ENCODE measurements at places on chromosomes 12 and 14. TPM values are rescaled to one million over a fixed set of nuclear protein-coding genes. Genes with fewer than 3 reads are reported as not detected.

GRCh38 chr14:98262566-98262965 lies 1009.4 kb downstream of the BCL11B start:
- no peaks in the 10 kb centered on the region for H3K4me1 ChIP-seq
- no peaks in the 10 kb centered on the region for H3K36me3 ChIP-seq
- peaks cover 2% of the 10 kb centered on the region for H3K27me3 ChIP-seq
- no peak for DNase-seq

- H3K4me1 ChIP-seq = no peaks in the 10 kb centered on the region
- H3K27ac ChIP-seq = no peak overlapping the region
- no peak overlapping the region for H3K4me3 ChIP-seq
- no peak for DNase-seq
- no peaks in the 10 kb centered on the region for H3K27me3 ChIP-seq
Observed at GRCh38 chr12:125983094-125983783, 918.0 kb downstream of the AACS start.

- H3K4me3 ChIP-seq = peak within 1 kb of the TSS; percentile 96
- H3K27ac ChIP-seq = peak within 1 kb of the TSS; percentile 99
- H3K36me3 ChIP-seq = peaks cover 37% of the 10 kb centered on the region
- H3K27me3 ChIP-seq = no peaks in the 10 kb centered on the region
- peak; percentile 82 for DNase-seq
Observed at GRCh38 chr12:57479376-57480115, at the start of gene ARHGAP9. TSS of gene ARHGAP9 (minus strand) at chr12:57479866. CDS start at chr12:57479406, 460 bp downstream.

Gene KRT78
- not detected for total RNA-seq

Gene CEBPE
- 0.50 TPM for total RNA-seq

- peak; percentile 78 for DNase-seq
- peak overlapping the region; percentile 96 for H3K27ac ChIP-seq
- H3K4me3 ChIP-seq = peak overlapping the region; percentile 75
- peaks cover 54% of the 10 kb centered on the region for H3K4me1 ChIP-seq
- peaks cover 2% of the 10 kb centered on the region for H3K36me3 ChIP-seq
Observed at GRCh38 chr12:108313606-108314351, 25.3 kb downstream of the CMKLR1 start.

Gene DACT1
- 0.58 TPM for total RNA-seq

Gene NOS1
- not detected for total RNA-seq

GRCh38 chr12:1922985-1923384 lies 4.5 kb upstream of the CACNA2D4 start:
- no peaks in the 10 kb centered on the region for H3K36me3 ChIP-seq
- DNase-seq = peak; percentile 15
- H3K27me3 ChIP-seq = peaks cover 13% of the 10 kb centered on the region

GRCh38 chr12:93060666-93061472 lies 131.8 kb upstream of the EEA1 start:
- H3K27ac ChIP-seq = peak overlapping the region; percentile 40
- no peaks in the 10 kb centered on the region for H3K36me3 ChIP-seq
- no peak overlapping the region for H3K4me3 ChIP-seq
- DNase-seq = no peak

Gene GCN1
- total RNA-seq = 109 TPM

- H3K4me3 ChIP-seq = no peak overlapping the region
- DNase-seq = no peak
- H3K27me3 ChIP-seq = no peaks in the 10 kb centered on the region
- H3K27ac ChIP-seq = no peak overlapping the region
- no peaks in the 10 kb centered on the region for H3K36me3 ChIP-seq
Observed at GRCh38 chr12:121857322-121858246, 1.1 kb downstream of the HPD start.

GRCh38 chr14:36130186-36130585 lies 46.3 kb downstream of the PTCSC3 start:
- H3K27me3 ChIP-seq = no peaks in the 10 kb centered on the region
- no peaks in the 10 kb centered on the region for H3K4me1 ChIP-seq
- H3K27ac ChIP-seq = no peak overlapping the region
- no peaks in the 10 kb centered on the region for H3K36me3 ChIP-seq
- DNase-seq = no peak

Gene P2RX2
- not detected for total RNA-seq

- H3K27me3 ChIP-seq = no peaks in the 10 kb centered on the region
- no peaks in the 10 kb centered on the region for H3K36me3 ChIP-seq
- no peak overlapping the region for H3K4me3 ChIP-seq
- no peak for DNase-seq
Observed at GRCh38 chr12:114588061-114588460, 95.9 kb downstream of the TBX3 start.

GRCh38 chr14:59221568-59221967 lies 33.1 kb downstream of the DAAM1 start:
- no peak overlapping the region for H3K4me3 ChIP-seq
- peaks cover 2% of the 10 kb centered on the region for H3K4me1 ChIP-seq
- no peaks in the 10 kb centered on the region for H3K36me3 ChIP-seq

Gene MEG3
- total RNA-seq = not detected

- peaks cover 44% of the 10 kb centered on the region for H3K4me1 ChIP-seq
- DNase-seq = no peak
- no peak overlapping the region for H3K4me3 ChIP-seq
- no peak overlapping the region for H3K27ac ChIP-seq
- peaks cover 12% of the 10 kb centered on the region for H3K36me3 ChIP-seq
- H3K27me3 ChIP-seq = no peaks in the 10 kb centered on the region
Observed at GRCh38 chr12:79926951-79927350, 7.9 kb downstream of the PPP1R12A start.

GRCh38 chr12:11497995-11498394 lies 102.6 kb upstream of the PRB2 start:
- no peak overlapping the region for H3K27ac ChIP-seq
- H3K4me1 ChIP-seq = peaks cover 5% of the 10 kb centered on the region
- H3K36me3 ChIP-seq = no peaks in the 10 kb centered on the region
- peaks cover 18% of the 10 kb centered on the region for H3K27me3 ChIP-seq
- no peak overlapping the region for H3K4me3 ChIP-seq

Gene ZNF140
- total RNA-seq = 14.1 TPM

- no peaks in the 10 kb centered on the region for H3K36me3 ChIP-seq
- peaks cover 15% of the 10 kb centered on the region for H3K4me1 ChIP-seq
- DNase-seq = peak; percentile 69
Observed at GRCh38 chr12:32273712-32274111, 125.6 kb upstream of the FGD4 start.

Gene HIP1R
- 36.2 TPM for total RNA-seq

Gene TMEM119
- total RNA-seq = not detected

DNA sequence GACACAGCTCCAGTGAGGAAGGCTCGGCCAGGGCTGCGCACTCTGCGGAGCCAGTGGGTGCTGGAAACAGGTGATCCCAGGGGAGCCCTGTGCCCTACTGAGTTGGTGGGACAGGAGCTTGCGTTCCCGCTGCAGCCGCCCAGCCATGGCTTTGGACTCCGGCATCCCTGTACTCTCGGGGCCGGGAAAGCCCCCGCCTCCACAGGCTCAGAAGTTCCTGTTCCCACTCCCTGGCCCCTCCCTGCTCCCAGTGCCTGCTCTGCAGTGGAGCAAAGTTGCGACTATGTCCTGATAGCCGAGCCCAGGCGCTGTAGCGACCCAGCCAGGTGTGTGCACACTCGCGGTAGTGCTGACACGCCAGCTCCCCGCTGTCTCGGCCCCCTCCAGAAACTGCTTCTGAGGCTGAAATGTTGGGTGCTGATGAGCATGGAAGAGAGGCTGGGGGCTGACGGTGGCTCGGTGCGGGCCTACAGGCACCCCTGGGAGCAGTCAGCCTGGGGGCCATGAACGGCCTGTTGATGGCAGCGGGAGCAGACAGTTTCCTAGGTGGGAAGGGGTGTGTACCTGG lies 344.6 kb upstream of the MGAT4C start:
- no peaks in the 10 kb centered on the region for H3K36me3 ChIP-seq
- no peaks in the 10 kb centered on the region for H3K4me1 ChIP-seq

Gene TCL1B
- not detected for total RNA-seq

DNA sequence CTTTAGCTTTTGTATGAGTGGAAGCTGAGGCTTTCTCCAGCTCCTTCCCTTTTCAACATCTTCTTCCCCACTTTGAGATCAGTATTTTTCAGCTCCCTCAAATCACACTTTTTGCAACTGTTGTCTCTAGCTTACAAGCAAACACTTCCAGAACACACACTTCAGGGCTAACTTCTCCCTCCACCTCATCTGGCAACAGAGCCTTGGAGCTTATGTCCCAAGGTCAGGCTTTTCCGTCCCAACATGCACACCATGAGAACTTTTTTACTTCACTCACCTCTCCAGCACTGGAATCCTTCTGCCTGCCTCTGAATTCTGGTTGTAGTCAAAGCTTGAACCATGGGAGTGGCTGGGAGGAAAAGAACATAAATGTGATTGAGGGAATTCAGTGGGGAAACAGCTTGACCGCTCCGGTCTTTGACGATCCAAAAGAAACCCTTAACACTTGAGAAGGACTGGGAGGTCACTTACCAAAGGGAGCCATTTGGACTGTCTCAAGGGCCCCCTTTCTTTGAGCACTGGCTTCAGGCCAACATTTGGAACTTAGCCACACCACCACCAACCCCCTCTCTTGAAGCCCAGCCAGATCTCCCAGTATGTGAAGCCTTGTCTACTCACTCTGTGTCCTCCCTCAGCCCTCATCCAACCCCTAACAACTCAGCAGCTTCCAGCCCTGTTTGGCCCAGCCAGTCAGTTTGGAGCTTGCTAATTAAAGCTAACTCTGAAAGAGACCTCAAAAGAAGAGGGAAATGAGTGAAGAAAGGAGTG lies 3.9 kb upstream of the BLOC1S1 start:
- peaks cover 3% of the 10 kb centered on the region for H3K36me3 ChIP-seq
- H3K4me1 ChIP-seq = peaks cover 33% of the 10 kb centered on the region
- no peak for DNase-seq
- H3K27me3 ChIP-seq = peaks cover 46% of the 10 kb centered on the region

- H3K27ac ChIP-seq = no peak overlapping the region
- H3K36me3 ChIP-seq = no peaks in the 10 kb centered on the region
- no peak overlapping the region for H3K4me3 ChIP-seq
- no peaks in the 10 kb centered on the region for H3K4me1 ChIP-seq
- no peak for DNase-seq
Observed at GRCh38 chr12:89537389-89537788, 11.5 kb upstream of the POC1B start.

- H3K36me3 ChIP-seq = peaks cover 2% of the 10 kb centered on the region
- H3K27ac ChIP-seq = no peak overlapping the region
- no peaks in the 10 kb centered on the region for H3K27me3 ChIP-seq
- no peaks in the 10 kb centered on the region for H3K4me1 ChIP-seq
- no peak for DNase-seq
Observed at GRCh38 chr14:103735439-103735814, 19.8 kb downstream of the ZFYVE21 start.

DNA sequence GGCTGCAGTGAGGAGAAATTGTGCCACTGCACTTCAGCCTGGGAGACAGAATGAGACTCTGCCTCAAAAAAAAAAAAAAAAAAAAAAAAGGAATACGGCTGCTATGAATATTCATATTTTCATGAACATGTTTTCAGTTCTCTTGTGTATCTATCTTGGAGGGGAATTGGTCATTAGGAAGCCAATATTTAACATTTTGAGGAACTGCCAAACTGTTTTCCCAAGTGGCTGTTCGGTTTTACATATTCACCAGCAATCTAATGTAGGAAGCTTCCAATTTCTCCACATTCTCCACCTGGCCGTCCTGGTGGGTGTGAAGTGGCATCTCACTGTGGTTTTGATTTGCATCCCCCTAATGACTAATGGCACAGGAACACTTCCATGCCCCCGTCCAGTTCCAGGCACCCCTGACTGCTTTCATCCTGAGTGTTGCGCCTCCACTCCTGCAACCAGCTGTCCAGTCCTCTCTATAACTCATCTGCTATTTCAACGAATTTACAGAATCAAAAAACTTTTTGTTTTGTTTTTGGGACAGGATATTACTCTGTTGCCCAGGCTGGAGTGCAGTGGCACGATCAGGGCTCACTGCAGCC lies 5.7 kb downstream of the STXBP6 start:
- no peak overlapping the region for H3K4me3 ChIP-seq
- no peak for DNase-seq
- no peaks in the 10 kb centered on the region for H3K36me3 ChIP-seq
- H3K27me3 ChIP-seq = peaks cover 28% of the 10 kb centered on the region
- H3K4me1 ChIP-seq = peaks cover 2% of the 10 kb centered on the region
- no peak overlapping the region for H3K27ac ChIP-seq

Gene RGS6
- 0.16 TPM for total RNA-seq

GRCh38 chr12:108587826-108588225 lies 10.1 kb downstream of the TMEM119 start:
- no peaks in the 10 kb centered on the region for H3K36me3 ChIP-seq
- no peaks in the 10 kb centered on the region for H3K4me1 ChIP-seq
- H3K27me3 ChIP-seq = peaks cover 4% of the 10 kb centered on the region
- H3K27ac ChIP-seq = no peak overlapping the region

GRCh38 chr14:78592616-78593219 lies 422.5 kb downstream of the NRXN3 start:
- no peak for DNase-seq
- H3K36me3 ChIP-seq = no peaks in the 10 kb centered on the region
- H3K4me3 ChIP-seq = no peak overlapping the region
- H3K27ac ChIP-seq = no peak overlapping the region
- no peaks in the 10 kb centered on the region for H3K4me1 ChIP-seq
- H3K27me3 ChIP-seq = no peaks in the 10 kb centered on the region

DNA sequence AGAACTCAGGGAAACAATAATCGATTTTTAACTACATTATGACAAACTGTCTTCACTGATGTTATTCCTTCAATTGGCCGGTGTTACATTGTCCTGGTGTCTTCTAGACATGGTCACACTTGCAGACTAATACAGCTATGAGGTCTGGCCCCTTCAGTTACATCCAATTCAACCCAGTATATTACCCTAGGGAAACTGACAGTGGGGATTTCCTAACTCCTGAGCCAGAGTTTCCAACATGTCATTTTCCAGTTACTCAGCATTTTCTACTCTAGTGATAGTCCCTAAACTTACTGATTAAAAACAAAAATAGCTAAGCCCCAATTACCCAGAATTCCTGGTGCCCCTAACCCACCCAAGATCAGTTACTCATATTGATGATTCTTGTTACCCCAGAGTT lies 21.1 kb downstream of the IFNG start:
- peaks cover 52% of the 10 kb centered on the region for H3K4me1 ChIP-seq
- peaks cover 25% of the 10 kb centered on the region for H3K36me3 ChIP-seq
- peak overlapping the region; percentile 87 for H3K27ac ChIP-seq
- no peak overlapping the region for H3K4me3 ChIP-seq

DNA sequence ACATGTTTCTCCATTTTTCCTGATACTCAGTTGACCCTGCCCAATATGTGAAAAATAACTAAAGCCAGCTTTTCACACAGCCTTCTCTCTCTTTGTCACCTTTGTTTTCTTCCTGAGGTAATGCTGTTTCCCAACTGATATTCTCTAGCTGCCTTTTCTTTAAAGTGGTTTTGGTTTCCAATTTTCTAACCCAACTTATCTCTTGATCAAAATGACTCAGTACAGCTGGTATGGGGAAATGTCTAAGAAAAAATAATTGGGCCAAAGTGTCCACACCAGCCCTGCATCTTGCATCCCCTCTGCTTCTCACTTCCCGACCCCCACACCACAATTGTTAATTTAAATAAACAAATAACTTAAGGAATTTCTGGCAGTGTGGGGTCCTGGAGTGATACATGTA lies 193.8 kb downstream of the SYT1 start:
- H3K4me3 ChIP-seq = no peak overlapping the region
- H3K27me3 ChIP-seq = no peaks in the 10 kb centered on the region
- H3K4me1 ChIP-seq = no peaks in the 10 kb centered on the region
- DNase-seq = no peak
- H3K36me3 ChIP-seq = no peaks in the 10 kb centered on the region

GRCh38 chr14:77557391-77557790 lies 58.8 kb upstream of the ISM2 start:
- peaks cover 76% of the 10 kb centered on the region for H3K36me3 ChIP-seq
- no peaks in the 10 kb centered on the region for H3K27me3 ChIP-seq
- H3K27ac ChIP-seq = peak overlapping the region; percentile 60

Gene RPL36AL
- total RNA-seq = 229 TPM

All from activated CD8-positive, alpha-beta T cell treated with anti-CD3 and anti-CD28 coated beads, Interleukin-2, amount 10 ng/mL, durations not matched to agents 7 days and 5 days (primary cell).